NCI-H69 (cell line): ENCODE measurements at places on chromosomes 2 and 18.

DNA sequence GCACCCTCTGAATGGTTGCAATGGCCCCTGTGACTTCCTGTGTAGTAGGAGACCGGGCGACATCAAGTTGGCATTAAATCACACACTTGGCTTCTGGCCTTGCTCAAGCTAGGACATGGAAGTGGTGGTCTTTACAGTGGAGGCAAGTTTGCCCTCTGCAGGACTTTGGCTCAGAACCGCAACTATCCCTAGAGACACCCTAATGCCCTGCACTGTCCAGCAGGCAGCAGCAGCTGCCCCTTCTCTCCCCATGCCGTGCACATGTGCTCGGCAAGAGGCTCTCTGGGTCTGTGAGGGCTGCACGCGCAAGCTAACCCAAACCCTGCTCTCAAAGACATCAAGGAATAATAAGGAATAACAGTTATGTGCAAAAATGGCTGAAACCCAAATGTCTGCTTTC lies 106.5 kb downstream of the COL6A3 start:
- no peak for DNase-seq

- DNase-seq = no peak
Measured at GRCh38 chr2:152466980-152467676, 132.2 kb downstream of the FMNL2 start.

DNA sequence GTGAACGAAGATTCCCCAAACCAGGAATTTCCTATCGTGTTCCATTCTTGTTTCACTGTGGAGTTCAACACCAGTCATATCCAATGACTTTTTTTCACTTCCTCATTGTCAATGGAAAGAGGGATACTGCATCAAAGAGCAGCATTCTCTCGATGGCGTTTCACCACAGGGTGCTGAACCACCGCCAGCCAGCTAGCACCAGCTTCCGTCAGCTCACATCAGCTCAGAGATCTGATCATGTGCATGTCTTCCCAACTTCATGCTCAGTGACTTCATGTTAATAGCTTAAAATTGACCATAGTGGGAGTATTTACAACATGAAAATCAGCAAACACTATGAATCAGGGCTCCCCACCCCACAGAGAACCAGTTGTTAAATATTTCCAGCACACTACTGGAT lies 359.9 kb downstream of the TNS1 start:
- DNase-seq = no peak

- DNase-seq = no peak
Measured at GRCh38 chr18:59029663-59030429, 109.8 kb upstream of the SEC11C start.

- DNase-seq = no peak
Measured at GRCh38 chr2:197196541-197197180, 113.9 kb downstream of the ANKRD44 start.

DNA sequence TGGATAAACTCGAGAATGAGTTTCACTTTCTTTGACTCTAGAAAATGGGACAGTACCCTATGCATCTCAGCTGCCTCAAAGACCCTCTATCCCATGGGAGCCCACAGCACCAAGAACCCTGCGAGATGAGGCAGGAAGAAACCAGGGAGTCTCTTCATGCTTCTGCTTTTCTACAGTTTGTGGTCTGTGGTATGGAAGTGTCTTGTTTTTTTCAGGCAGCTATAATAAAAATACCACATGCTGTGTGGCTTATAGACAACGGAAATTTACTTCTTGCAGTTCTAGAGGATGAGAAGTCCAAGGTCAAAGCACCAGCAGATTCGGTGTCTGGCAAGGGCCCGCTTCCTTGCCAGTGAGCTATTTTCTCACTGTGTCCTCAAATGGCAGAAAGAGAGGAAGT lies 257.9 kb downstream of the SUCLG1 start:
- no peak for DNase-seq

DNA sequence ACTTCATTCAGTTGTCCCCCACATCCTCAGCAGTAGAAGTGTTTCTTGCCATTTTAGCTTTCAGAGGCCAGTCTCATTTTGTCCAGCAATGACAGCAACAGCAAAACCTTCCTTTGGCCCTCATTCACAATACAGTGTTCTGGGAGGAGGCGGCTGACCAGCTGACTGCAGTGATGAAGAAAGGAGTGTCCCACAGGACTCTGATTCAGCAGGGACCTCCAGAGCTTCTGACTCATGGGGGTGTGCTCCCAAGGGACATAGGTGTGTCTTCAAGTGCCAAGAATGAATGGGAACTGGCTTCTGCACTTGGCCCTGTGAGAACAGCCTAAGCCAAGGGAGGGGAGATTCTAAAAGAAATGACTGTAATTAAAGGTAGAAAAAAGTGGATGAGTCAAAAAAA lies 147.0 kb upstream of the PELI1 start:
- no peak for DNase-seq

GRCh38 chr2:19843992-19844515 lies 57.7 kb downstream of the TTC32 start:
- no peak for DNase-seq

DNA sequence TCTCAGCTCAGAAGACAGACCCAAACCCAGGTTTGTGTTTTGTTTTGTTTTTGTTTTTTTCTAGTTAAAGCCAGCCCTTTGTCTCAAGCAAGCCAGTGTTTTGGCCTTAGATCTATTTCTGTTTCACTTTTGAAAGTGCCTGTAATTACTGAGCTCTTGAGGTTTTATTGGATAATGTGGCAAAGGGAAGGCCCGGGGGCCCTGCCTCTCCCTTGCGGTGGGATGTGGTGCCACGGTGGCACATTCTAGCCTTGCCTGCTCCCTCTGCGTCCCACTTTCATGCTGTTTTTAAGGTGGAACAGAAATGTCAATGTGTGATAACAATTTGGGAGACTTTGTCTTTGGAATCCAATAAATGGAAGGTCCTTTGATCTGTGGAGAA lies 2.5 kb downstream of the HPCAL1 start:
- DNase-seq = no peak

DNA sequence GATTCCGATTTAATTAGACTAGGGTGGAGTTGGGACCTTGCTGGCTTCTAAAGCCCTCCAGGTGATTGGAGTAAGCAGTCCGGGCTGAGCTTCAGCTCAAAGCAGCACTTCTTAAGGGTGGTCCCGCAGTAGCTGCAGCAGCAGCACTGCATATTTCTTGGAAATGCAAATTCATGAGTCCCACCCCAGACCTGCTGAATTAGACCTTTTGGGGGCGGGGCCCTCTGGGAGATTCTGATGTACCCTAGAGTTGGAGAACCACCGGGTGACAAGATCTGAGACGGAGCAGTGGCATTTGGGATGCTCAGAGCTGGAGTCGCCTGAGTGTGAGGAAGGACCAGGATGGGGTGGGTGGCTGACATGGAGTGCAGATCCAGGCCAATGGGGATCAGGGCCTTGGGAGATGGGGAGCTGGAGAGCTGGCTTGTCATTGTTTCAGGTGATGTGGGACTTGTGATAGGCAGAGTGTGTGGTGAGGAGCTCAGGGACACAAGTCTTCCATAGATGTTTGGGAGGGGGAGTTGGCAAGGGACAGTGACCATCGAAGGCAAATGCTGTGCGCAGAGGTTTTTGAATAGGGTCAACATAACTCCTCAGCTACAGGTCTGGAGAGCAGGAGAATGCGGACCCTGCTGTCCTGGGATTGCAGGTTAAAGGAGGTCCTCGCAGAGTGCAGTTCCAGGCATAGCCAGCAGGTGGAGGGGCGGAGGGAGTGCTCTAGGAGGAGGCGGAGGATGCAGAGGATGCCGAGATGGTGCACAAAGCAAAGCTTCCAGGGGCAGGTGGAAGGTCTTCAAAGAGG lies 130.9 kb upstream of the RAB12 start:
- peak; percentile 84 for DNase-seq

GRCh38 chr18:50409236-50409635 lies 34.4 kb downstream of the SKA1 start:
- DNase-seq = no peak

- peak; percentile 67 for DNase-seq
Measured at GRCh38 chr2:190031969-190032618, 30.4 kb downstream of the MSTN start.

DNA sequence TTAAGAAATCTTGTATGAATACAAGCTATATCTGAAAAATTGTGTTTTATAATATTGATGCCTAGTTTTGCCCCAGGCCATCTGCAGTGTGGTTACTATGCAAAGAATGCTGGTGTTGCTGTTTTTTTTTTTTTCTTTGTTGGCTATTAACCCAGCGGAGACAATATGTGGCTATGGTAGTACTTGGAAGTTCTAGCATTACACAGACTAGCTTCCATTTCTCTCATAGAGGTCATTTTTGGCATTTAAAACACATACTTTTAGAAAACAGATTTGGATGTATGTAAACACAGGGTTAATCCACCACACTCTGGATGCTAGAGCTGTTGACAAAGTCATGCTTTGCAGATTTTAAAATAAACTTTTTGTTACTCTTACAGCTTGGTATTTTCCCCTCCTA lies 209.8 kb downstream of the NEDD4L start:
- DNase-seq = no peak

DNA sequence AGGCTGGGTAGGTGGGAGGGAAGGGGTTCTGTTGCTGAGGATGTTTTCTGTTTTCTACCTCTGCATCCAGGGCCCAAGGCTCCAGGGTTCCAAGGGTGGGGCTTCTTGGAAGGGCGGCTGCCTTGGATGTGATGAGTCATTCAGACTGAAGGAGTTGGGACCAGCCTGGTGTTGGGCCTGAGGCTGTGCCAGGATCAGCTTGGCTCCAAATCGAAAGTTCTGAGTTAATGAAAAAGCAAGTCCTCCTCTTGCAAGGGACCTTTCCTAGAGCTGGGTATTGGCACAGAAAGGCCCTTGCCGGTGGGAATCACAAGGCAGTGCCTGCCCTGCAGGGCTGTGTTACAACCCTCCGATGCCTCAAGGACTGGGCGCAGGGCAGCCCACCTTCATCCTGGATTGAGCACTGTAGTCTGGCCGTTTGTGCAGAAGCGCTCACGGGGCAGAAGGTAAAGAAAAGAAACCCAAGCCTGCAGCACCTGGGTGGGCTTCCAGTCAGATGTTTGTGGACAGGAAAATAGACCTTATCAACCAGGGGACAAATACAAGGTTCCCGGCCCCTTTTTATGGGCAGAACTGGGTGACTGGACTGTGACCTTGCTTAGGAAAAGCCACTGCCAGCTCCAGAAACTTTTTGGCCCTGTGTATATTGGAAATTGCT lies 52.5 kb upstream of the MCFD2 start:
- DNase-seq = no peak

- no peak for DNase-seq
Measured at GRCh38 chr18:58257461-58257860, 213.4 kb downstream of the NEDD4L start.

GRCh38 chr2:26968001-26968400 lies 2.4 kb upstream of the MAPRE3 start:
- DNase-seq = no peak

- DNase-seq = no peak
Measured at GRCh38 chr2:72991439-72991725, 74.1 kb downstream of the EMX1 start.

DNA sequence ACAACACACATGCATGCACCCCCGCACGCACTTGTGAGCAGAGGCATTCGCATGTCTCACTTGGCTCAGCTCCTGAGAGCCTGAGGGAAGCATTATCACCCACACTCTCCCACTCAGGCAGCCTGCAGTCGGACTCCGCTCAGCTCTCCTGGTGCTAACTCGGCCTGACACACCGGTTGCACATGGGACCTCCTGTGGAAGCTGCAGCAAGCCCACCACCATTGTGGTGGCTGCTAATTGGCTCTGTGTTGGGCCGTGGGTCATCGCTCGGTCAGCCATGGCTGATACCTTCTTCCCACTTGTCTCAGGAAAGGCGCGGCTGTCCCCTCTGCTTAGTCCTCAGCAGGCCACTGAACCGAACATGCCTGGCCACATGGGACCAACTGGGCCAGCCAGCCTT lies 13.7 kb upstream of the TEX261 start:
- DNase-seq = no peak

GRCh38 chr2:45299361-45299760 lies 290.1 kb upstream of the SIX2 start:
- DNase-seq = no peak

DNA sequence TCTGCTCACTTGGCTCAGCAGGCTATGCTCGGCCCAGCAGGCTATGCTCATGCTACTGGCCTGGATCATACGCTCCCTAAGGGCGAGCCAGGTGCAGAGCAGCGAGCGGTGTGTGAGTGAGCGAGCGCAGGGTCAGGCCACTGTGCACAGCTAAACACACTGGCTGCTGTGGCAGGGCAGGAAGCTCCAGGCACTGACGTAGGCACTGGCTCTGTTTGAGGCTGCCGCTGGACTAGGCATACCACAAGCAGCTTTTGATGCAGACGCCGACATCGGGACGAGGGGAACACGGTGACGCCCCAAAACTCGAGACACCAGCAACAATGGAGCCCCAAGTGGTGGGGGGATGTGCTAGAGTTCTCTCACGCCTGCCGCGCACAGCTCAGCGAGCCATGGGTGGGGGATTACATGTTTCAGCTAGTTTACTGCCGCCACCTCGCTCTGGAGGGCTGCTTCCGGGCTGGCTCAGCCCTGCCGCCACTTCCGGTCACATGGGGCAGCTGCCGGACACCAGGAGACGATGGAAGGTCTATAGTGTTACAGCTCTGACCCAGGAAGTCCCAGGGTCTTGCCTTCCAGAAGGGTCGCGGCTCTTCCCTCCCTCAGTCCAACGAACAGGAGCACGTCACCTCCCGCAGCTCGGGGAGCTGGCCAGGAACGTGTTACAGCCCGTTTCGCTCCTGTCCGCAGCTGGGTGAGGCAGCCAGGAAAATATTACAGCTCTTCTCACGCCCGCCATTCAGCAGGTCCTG lies 1176.9 kb upstream of the LRRTM1 start:
- DNase-seq = no peak

DNA sequence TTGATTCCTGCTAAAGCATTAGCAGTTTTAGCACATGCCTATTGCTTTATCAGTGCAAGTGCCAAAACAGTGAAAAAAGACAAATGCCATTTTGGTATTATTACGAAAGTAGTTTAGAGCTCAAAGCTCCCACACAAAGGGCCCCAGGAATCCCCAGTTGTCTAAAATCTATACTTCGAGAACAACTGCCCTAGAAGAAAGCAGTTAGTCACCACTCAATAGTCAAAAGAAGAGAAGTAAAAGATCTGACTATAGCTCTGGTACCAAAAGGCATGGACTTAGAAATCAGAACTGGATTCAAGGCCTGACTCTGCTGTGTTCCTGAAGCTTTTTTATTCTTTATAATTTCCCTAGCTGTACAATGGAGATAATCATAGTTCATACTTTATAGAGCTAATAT lies 21.8 kb downstream of the SCN3A start:
- DNase-seq = no peak

DNA sequence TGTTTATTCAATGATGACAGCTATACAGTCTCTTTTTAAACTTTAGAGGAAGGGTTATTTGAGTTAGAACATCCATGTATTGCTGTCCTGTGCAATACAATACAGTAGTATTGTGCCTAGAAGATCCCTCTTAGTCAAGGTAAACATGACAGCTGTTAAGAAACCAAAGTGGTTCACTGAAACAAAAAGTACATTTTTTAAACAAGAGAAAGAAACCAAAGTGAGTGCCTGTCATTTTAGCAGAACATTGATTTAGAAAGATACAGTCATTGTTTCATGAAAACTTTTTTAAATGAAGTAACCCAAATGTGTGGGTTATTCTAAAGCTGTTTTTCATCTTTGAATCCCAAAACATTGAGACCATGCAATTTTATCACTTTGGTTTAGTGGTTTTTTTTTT lies 15.5 kb downstream of the ITPRID2 start:
- no peak for DNase-seq

GRCh38 chr2:46150445-46150955 lies 146.7 kb upstream of the EPAS1 start:
- no peak for DNase-seq
